Activated T-cell treated with anti-CD3 and anti-CD28 coated beads, Interleukin-2, amount 50 U/mL, for 1 hour (primary cell): ENCODE measurements at places on chromosomes 1 and 21.

DNA sequence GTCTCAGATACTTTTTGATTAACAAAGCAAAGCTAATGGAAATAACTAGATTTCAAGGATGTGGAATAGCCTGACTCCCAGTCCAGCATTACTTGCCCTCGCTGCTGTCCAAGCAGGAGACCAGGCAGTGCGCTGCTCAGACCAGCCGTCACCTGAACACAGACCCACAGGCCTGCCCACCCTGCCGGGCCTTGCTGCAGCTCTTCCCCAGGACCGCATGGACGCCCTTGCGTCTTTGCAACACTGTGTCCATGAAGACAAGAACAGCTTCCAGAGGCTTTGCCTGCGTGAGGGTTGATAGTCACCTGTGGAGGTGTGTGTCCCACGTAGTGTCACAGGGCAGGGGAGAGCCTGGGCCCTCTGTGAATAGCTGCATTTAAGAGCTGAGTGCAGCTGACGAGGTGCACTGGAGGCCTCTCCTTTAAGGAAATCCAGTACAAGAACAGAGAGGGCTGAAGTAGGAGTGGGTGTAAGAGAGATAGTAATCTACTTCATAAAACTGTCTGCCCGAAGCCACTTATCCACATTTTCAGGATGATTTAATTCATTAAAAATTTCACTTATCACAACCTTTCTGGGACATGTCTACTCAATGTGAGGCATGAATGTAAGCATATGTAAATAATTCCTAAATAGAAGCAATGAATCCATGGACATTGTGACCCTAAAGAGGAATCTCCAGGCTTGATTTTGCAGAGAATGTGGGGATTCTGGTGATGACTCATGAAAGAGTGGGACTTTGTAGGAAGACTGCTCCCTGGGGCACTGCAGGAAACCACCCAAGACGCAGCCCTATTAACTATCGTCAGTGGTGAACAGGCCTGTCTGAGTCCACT, 176.2 kb upstream of the RAB4A start:
- DNase-seq, result no peak

DNA sequence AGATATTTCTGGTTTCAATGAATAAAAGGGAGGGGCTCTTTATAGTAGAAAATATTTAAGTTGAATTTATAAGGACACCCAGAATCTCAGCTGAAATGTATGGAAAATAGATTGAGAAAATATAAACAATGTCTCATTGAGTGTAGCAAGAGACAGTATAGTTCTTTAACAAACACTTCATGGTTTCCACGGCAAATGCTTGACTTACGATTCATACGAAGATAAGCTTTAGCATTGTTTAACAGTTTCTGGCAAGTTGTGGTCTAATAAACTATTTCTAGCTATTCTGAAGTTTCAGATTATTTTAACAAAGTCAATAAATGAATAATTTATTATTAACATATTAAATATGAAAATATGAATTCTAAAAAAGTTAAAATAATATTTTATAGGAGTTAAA, 1419.4 kb downstream of the KCNT2 start:
- no peak for DNase-seq

DNA sequence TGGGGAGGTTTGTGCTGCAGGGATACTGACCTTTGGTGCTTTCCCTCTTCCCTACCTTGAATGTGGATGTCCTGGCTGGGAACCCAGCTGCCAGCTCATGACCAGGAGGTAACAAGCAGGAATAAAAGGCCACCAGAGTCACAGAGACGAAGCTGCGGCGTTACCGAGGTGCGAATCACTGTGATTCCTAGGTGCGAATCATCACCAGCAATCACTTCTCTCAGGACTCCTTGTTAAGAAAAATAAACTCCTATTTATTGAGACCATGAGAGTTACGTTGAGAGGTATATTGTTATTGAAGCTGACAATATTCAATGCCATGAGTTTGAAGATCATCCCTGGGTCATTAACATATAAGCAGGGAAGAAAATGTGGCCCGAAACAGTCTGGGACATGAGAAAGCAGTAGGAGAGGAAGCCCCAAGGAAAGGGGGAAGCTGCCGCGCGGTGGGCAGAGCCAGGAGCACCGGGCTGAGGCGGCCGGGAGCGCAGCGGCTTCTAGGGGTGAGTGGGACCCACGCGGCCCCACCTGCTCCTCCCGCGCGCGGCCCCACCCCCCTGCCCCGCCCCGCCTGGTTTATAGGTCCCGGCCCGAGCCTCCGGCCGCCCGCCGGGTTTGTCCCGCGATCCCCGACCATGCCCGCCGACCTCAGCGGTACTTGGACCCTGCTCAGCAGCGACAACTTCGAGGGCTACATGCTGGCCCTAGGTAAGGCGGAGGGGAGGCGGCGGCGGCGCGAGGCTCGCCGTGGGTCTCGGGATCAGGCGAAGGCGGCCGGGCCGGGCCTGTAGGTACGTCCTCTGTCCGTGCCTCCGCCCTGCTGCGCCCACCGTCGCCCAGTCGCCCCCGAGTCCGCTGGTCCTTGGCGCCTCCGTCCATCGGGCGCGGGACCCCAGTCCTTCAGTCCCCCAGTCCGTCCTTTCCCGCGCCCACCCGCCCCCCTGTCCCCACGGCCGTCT, at the start of gene RBP7:
TSS of gene RBP7 (plus strand) at position 605 of the 959 bp plus-strand sequence. CDS start at position 636, 31 bp downstream.
- peak; percentile 24 for DNase-seq

DNA sequence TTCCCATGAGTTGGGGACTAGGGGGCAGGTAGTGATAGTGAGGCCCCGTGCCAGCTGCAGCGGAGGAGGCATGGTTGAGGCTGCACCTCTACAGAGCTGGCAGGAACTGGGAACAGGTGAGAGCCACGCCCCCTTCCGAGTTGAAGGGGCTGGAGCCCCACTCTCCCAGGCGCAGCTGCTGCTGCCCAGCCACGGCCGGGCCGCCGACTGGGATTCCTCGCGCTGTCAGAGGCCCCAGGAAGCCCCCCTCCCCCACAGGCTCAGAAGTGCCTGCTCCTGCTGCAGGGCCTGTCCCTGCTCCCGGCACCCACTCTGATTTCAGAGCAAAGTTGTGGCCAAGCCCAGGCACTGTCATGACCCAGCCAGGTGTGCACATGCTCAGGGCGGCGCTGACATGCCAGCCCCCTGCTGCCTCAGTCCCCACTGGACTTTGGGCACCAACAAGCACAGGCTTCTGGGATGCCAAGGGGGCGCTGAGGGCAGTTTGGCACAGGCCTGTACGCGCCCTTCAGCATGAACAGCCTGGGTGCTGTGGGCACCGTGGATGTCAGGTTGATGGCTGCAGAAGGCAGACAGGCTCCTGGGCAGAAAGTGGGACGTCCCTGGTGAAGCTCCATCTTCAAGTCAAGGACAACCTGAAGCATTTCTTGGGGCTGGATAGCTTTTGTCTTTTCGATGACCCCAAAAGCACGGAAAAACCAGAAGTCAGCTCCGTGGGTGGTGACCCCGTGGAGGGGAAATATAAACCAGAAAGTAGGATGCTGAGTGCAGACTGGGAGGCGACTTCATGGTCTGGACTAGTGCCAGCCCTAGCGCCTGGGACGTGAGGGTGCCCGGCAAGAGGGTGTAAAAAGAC, 121.5 kb downstream of the SIM2 start:
- no peak for DNase-seq

DNA sequence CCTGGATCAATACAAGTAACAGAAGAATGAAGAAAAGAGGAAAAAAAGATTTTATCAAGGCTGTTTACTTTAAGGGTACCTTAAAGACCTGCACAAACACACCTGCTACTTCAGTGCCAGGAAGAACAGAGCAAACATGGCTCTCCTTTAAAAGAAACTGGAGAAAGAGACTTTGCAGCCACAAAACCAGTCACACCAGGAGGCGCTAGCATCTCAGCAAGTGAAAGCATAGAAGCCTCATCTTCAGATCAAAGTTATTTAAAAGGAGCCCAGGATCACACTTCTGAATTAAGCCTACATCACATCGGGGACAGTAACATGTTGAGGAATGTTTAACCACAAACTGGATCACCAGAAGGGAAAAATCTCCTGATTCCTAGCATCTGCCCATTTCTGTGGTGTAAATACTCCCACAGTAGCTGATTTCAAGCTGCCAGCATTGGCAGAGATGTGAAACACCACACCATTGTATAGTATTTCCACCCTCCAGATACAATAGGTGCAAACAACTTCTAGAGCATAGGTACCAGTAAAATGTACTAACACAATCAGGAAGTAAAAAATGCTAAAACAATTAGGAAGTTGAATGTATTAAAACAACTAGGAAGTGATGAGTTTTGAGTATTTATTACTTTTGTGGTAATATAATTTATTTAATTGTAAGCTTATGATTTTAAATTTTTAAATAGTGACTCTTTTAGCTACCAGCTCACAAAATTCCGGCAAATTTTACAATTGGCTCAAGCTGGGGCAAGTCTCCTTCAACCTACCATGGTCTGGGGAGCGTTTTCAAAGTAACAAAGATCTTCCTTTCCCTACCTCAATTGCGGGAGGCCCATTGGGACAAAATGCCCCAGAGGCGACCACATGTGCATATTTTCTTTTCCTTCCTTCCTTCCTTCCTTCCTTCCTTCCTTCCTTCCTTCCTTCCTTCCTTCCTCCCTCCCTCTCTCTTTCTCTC, 105.3 kb upstream of the CLDN14 start:
- DNase-seq, result peak; percentile 35

DNA sequence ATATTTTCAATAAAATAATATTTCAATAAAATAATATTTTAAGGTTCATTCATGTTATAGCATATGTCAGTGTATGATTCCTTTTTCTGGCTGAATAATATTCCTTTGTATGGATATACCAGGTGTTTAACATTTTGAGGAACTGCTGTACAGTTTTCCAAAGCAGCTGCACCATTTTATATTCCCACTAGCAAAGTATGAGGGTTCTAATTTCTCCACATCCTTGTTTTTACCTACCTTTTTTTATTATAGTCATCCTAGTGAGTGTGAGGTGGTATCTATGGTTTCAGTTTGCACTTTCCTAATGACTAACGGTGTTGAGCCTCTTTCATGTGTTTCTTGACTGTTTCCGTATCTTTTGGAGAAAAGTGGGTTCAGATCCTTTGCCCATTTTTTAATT, 5.2 kb downstream of the DEGS1 start:
- no peak for DNase-seq

DNA sequence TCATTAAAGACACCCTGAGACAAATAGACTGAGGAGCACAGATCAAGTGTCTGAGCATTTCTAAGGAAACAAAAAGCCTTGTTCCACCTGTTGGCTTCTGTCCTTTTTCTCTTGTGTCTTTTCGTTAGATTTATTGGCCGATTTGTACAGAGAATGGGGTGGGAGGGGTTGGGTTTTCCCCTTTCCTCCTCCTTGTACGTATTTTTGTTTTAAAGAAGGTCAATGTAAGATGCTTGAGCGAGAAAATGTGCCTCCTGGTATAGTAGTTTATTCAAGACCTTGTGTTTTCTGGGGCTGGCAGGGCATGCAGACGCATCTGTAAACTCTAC, 1.2 kb downstream of the BCL9 start:
- no peak for DNase-seq

DNA sequence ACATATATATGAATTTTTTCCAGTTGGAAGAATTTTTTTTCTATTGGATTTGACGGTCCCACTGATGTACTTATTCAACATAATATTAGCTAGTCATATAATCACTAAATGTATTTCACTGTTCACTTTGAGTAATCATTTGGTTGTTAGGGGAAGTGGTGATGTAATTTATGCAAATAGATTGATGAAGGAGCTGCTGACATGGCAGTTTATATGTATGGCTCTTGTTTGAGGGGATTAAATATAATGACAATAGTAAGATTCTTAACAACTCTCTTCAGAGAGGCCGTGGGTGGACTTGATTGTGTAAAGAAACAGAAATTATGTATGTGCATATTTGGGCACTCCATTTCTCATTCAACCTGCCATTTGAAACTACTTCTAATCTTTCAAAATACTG, 653.6 kb upstream of the ADGRL4 start:
- DNase-seq, result no peak

DNA sequence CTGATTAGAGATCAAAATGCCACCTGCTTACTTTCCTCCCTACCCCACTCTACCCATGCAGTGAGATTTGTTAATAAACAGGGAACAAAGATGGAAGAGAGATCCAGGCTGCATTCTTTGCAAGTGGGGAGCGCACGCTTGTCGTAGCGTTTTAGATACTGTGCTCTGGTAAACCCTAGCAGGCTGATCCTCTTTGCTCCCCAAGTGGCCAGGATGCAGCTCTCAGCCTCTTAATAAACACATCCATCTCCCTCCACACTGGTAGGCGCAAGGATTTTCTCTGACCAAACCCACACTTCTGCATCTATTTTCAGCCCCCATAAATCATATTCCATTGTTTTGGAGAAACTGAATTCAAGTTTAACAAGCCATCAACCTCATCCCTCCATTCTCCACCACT, 2.9 kb downstream of the PGBD5 start:
- DNase-seq, result no peak

GRCh38 chr1:38283696-38284470, 237.3 kb upstream of the POU3F1 start:
- no peak for DNase-seq

DNA sequence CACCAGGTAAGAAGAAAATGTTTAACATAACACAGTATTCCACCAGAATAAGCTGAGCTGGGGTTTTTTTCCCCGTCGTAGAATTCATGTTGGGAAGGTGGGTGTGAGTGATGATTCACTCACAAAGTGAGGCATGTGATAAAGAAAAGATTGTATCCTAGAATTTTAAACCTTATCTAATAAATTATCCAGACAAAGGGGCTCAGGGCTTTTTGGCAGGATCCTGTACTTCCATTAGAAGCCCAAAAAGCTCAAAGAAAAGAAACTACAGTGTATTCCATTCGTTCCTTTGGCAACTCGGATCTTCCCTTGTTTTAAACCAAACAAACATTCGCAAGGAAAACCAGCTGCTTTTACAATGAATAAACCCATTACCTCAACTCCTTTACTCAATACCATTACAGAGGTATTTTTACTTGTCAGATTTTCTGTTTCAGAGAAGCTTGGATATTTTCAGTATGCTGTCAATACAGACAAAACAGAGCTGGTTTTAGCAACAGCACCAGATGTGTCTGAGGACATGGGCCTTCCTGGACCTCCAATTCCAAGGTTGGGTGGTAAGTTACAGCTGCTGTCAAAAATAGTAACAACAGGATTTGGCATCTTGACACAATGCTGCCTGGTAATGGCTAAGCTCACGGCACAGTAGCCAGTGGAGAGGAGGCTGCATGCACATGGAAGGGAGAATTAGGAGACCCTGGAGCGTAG, 159.9 kb upstream of the RUNX1 start:
- DNase-seq, result no peak
